ENCODE measurements at places on chromosomes 16 and 17.

DNA sequence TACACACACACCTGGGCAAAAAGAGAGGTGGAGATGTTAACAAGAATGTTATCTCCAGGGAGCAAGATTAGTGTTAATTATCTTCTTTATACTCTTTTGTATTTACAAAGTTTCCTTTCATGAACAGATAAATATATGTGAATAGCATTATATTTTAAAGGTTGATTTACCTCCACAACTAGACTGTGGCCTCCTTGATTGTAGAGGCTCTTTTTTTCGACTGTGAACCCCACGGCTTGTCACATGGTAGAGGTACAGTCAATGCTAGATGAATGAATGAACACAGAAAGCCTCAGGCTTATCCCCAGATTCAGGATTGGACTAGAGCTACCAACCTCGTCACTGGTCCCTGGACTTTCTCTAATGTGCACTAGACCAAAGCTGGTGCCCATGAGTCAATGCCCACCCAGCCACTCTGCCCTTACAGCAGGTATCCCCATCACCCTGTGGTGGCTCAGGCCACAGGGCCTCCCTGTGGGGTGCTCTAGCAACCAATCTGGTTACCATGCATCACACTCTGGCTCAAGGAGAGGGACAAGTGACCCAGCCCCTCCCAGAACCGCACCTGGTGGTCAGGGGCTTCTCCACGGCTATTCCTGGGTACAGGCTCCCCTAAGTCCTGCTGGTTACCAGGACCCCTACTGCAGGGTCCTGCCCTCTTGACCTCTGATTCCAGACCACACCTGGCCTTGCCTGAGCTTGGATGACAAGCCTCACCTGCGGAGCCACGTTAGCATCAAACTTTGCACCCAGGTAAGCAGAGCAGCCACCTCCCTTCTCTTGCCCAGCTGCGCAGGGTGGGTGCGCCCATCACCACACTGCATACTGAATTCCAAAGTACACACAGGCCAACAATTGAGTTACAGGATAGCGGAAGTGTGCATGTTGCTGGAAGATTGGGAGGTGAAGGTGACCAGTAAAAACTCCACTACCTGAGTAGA lies 101.0 kb downstream of the CDYL2 start:
- no peak for DNase-seq

- no peak for DNase-seq
These were observed 127.5 kb downstream of the SOCS1 start for GRCh38 chr16:11128211-11129141.

DNA sequence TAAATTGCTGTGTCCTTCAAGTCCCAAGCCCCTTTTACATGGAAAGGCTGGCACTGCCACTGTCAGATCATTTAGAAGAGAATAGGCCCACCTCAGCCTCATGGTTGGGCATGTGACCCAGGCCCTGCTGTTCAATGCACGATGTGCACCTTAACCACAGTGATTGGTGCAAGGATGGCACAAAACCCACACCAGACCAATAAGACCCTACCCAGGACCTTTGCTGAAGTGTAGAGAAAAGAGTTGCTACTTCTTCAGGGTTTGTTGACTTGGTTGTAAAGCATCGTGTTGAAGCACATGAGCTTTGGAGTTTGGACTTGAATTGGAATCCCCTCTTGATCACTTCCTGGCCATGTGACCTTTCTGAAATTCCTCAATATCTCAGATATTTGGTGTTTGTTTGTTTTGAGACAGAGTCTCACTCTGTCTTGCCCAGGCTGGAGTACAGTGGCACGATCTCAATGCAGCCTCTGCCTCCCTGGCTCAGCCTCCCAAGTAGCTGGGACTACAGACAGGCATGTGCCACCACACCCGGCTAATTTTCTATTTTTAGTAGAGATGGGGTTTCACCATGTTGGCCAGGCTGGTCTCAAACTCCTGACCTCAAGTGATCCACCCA lies 24.8 kb downstream of the DNAJA2 start:
- no peak for DNase-seq

DNA sequence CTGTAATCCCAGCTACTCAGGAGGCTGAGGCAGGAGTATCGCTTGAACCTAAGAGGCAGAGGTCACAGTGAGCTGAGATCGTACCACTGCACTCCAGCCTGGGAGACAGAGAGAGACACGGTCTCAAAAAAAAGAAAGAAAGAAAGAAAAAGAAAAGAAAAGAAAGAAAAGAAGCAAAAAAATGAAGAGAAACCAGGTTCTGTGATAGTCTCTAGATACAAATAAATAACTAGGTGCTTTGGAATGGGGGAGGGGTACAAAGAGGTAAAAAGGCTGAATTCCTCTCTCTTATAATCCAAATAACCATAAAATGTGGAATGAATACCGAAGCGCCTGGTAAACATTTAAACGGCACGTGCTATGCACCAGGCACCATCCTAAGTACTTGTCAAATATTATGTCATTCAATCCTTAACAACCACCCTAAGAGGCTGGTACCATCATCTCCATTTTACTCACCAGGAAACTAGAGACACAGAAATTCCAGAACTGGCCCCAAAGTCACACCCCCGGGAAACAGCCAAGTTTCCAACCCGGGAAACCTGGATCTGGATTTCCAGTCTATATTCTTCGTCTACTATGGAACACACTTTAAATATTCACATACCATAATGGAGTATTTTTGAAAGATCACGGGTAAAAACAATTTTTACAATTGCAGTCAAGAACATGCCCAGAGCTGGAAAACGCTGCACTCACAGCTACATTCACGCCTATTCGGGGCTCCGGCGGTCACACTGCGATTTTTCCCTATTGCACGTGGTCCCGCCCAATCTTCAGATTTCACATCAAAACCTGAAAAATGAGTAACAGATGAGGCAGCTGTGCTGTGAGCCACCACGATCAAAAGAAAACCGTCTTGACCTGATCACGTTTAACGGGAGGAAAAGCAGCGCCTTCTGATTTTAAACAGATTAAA lies 10.5 kb downstream of the NXN start:
- DNase-seq: no peak

- no peak for DNase-seq
These were observed 7.6 kb downstream of the ADCY7 start for GRCh38 chr16:50273888-50274325.

GRCh38 chr17:58565389-58566311 lies 51.2 kb upstream of the MTMR4 start:
- no peak for DNase-seq

DNA sequence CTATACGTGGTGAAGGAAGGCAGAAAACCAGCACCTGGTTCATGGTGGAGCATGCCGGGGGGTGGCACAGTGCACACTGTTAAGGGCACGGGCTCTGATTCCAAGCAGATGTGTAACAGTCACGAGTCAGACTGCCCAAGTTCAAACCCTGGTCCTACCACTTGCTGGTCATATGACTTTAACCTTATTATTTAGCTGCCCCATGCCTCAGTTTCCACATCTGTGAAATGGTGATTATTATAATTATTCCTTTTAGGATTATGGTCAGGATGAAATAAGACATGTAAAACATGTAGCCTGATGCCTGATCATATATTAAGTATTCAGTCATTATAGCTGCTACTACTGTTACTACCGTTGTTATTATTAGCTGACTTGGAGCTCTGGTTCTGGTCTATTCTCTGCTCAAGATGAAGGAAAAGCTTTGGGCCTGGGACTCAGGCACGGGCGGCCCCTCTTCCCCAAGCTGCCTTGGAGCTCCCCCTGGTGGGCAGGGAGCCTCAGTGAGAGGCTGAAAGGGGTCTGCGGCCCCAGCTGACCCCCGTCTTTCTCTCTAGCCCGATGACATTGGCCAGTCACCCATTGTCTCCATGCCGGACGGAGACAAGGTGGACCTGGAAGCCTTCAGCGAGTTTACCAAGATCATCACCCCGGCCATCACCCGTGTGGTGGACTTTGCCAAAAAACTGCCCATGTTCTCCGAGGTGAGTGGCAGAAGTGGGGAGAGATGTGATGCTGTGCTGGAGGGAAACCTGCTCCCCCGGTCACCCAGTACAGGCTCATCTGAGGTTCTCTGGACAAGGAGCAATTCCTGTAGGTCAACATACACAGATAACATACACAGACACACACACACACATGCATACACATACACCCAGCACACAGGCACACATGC lies 14.0 kb downstream of the NR1D1 start:
- DNase-seq: no peak

- no peak for DNase-seq
These were observed 37.8 kb upstream of the CSNK2A2 start for GRCh38 chr16:58235663-58236062.

- no peak for DNase-seq
These were observed 43.0 kb downstream of the NKD1 start for GRCh38 chr16:50591209-50591608.

GRCh38 chr16:1493746-1494094 lies 560 bp downstream of the TELO2 start:
- no peak for DNase-seq

GRCh38 chr17:77966476-77966875 lies 8.0 kb downstream of the TNRC6C start:
- no peak for DNase-seq

GRCh38 chr17:66306446-66306845 lies 4.0 kb downstream of the PRKCA start:
- no peak for DNase-seq

- DNase-seq: no peak
These were observed at the start of gene SLC12A3 for GRCh38 chr16:56864960-56865359. Gene SLC12A3, plus strand, starts transcription at chr16:56865207. Its CDS starts 29 bp downstream, at chr16:56865236.

DNA sequence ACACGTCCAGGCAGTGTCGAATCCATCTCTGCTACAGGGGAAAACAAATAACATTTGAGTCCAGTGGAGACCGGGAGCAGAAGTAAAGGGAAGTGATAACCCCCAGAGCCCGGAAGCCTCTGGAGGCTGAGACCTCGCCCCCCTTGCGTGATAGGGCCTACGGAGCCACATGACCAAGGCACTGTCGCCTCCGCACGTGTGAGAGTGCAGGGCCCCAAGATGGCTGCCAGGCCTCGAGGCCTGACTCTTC lies 7.2 kb upstream of the CD68 start:
- DNase-seq: no peak

Data from brain pericyte (primary cell).